ENCODE measurements at places on chromosomes 12 and 14.

GRCh38 chr12:7486512-7486911 is 17.1 kb downstream of the CD163 start:
- no peak for DNase-seq

- no peak for DNase-seq
Measured at GRCh38 chr14:63205866-63206265, 1.6 kb downstream of the RHOJ start.

DNA sequence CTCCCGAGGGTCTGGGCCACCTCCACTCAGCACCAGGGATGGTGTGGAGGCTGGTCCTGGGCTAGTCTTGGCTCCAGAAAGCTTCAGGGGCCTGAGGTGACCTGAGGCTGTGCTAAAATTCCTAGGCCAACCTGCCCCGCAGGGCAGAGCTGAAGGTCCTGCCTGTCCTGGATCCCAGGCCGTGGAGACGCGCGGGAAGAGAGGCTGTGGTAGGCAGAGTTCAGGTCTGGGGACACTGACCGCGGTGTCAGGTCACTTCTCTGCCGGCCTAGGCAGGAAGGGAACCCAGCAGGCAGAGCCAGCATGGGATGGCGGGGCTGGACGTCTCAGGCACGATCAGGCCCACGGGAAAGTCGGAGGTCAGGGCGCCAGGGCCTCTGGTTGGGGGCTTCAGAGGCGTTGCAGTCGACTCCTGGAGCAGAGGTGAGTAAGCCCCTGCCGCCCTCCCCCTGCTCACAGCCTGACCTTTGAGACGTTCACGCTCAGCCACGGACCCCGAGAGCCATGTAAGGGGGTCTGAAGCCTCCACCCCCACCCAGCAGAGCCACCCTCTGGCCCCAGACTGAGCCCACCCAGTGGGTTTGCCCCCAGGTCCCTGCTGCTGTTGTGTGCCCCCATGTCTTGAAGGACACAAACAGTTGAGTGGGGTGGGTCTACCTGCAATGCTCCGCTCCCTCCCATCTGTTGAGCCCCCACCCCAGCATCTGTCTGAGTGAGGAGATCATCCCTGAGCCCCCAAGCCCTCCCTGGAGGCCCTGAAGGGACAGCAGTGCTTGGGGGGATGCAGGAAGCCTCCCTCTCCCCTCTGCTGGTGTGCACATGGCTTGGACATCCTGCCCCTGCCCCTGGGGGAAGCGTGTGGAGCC is 142.7 kb downstream of the KIF26A start:
- no peak for DNase-seq

DNA sequence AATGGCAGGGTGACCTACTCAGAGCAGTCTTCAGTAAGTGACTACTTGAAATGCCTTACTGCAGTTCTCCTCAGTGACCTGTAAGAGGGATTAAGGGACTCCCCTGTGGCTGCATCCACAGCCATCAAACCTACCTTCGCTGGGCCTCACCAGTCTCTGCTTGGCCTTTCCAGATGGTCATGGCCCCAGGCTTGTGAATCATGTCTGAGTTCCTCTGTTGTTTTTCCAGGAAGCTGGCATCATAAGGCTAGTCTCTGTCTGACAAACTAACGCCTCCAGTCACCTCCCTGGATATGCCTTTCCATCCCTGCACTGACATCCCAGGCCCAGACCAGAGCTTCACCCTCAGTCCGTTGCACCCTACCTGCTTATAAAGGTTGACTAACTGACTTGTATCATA is 14.0 kb downstream of the RNASE2 start:
- no peak for DNase-seq

- DNase-seq: no peak
Measured at GRCh38 chr12:28893365-28893764, 255.7 kb upstream of the FAR2 start.

- no peak for DNase-seq
Measured at GRCh38 chr12:3897371-3897971, 24.3 kb upstream of the PARP11 start.

DNA sequence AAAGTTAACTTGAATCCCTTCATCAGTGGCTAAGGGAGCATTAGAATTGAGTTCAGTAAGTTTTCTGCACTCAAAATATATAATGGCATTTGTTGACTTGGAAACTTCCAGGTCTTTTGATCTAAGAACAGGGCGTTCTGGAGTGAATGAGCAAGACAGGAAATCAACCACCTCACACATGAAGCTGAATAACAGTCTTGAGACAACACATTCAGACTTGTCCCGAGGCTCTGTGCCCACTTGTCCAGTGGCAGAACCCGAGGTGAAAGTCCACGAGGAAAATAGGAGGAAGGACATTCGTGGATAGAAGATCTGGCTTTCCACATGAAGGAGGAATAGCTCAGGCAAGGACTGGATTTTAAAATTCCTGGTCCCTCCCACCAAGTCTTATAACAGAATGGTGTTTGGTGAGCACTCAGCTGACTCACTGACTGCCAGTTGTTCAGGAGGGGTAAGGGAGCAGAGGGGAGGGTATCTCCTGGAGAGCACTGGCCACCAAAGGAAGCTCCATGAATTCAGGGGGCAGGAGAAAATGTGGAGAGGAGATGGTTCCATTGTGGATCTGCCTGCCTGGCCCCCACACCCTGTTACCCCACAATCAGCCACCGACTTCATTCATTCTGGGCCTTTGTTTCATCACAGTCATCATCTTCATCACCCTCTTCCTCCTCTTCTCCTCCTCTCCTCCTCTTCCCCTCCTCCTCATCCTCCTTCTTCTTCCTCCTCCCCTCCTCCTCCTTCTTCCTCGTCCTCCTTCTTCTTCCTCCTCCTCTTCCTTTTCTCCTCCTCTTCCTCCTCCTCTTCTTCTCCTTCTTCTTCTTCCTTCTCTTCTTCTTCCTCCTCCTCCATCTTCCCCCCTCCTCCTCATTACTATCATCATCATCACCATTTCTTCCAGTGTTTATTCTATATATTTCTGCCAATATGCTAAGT is 620.1 kb downstream of the MED13L start:
- DNase-seq: no peak

GRCh38 chr12:44015333-44015941 is 179.6 kb downstream of the TMEM117 start:
- DNase-seq: no peak

DNA sequence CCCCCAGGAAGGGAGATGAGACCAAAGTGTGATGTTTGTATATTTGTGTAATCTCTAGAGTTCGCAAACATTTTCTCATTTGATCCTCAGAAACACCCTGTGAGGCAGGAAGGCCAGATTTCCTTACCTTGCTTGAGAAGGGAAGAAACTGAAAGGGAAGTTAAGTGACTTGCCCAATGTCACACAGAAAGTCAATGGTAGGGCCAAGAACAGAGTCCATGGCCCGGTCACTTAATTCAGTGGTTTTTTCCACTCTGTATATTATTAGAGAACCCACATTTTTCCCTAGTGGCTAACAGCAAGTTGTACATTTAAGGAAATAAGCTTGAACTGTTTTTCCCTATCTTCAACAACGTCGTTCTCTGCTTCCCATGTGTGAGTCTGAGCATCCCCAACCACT is 25.6 kb upstream of the CHPT1 start:
- no peak for DNase-seq

GRCh38 chr12:131430158-131430742 is 280.6 kb upstream of the SFSWAP start:
- DNase-seq: no peak

DNA sequence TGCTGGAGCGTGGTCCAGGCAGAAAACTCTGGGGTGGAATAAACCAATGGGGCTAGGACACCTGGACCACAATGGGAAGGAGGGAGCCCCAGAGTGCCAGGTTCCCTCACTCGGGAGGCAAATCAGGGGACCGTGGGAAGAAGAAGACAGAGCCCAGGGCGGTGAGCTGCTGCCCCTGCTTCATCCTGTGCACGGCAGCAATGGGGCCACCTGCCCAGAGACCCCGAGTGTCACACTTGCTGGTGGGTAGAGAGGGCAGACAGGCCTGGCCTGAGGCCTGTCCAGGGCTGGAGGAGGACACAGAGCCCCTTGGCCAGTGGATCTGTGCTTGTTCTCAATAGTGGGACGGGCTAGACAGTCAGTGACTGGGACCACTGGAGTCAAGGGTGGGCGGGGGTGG is 58.2 kb downstream of the DIO3 start:
- DNase-seq: no peak

DNA sequence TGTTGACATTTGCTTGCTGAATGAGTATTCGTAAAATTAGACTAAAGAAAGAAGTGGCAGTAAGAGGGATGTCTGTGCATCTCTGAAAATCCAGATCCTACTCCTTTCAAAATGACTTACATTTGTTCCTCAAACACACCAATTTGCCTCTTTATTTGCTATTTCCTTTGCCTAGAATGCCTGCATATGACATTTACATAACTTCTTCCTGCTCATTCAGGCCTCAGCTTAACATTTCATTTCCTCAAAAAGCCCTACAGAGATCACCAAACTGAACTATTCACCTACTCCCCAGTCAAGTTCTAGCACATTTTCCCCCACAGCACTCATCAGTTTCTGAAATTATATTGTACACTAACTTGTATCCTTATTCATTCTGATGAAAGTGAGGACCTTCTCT is 907.2 kb downstream of the LRFN5 start:
- no peak for DNase-seq

DNA sequence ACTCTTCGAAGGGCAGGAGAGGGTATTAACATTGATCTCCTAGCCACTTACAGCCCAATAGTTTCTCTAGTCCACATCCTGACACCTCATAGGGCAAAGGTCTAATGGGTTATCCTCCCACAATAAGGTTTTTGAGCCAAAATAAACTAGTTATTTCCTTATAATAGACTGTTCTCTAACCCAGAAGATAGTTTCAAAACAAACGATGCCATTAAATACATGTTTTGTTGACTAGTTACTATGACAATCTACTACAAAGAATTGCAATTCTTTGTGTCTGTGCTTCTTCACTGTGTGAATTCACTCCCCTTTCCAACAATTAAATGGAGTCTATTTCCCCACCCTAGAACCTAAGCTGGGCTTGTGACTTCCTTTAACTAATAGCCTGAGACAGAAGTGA is 6.4 kb upstream of the ACTR10 start:
- no peak for DNase-seq

GRCh38 chr14:65704437-65704836 is 291.9 kb downstream of the FUT8 start:
- no peak for DNase-seq

DNA sequence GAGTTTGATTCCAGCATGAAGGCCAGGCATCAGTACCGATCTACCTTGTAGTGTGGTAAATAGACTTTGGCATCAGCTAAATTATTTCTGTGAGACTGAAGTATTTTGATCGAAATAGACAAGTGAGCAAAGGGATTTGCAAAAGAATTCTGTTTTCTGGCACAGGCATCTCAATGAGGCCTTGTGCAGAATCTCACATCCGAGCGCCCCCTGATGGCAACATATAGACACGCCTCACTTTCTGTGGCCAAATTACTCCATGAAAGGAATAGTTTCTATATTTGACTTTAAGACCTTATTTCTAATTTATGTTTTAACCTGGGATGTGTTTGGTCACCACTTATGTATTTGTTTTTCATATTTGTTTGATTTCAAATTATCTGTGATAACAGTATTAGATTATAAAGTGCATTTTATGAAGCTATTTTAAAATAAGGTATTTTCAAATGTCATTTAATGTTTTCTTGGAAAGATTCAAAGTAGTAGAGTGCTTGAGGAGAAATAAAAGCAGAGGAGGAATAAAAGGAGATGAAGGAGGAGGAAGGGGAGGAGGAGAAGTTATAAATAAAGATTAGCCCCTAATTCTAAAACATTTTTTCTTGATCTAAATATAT is 731.9 kb downstream of the NRXN3 start:
- peak; percentile 1 for DNase-seq

DNA sequence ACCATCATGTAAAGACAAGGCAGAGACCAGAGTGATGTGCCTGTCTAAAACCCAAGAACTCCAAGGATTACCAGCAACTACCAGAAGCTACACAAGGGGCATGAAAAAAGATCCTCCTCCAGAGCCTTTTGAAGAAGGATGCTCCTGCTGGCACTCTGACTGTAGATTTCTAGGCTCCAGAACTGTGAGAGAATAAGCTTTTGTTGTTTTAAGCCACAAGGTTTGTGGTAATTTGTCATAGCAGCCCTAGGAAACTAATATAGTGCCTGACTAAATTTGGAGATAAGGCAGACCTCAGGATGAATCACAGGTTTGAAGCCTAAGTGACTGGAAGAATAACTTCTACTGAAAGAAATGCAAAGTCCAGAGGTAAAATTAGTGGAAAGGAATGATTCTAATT is 132.9 kb downstream of the CEP83 start:
- peak; percentile 15 for DNase-seq

Measured in H54 (cell line).